ENCODE measurements at places on chromosomes 6 and 20.

DNA sequence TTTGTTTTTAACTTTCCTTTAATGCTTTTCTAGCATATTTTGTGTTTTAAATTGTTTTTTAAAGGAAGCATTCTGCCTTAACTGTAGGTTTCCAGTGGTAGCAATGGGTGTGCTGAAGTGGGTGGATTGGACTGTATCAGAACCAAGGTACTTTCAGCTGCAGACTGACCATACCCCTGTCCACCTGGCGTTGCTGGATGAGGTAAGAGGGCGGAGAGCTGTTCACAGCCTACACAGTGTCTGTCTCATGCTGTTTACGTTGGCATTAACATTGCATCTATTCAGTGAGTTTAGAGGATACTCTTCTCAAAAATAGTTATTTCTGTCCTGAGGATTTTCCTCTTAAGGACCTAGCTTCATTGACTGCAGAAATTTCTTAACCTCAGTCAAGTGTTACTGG, 11.9 kb downstream of the NELFCD start:
- DNase-seq: no peak

GRCh38 chr20:32158943-32159660, 48.4 kb downstream of the PLAGL2 start:
- DNase-seq: no peak

GRCh38 chr6:169075211-169075914, 178.3 kb downstream of the THBS2 start:
- no peak for DNase-seq

- no peak for DNase-seq
Measured at GRCh38 chr6:33710296-33711121, 991 bp downstream of the UQCC2 start.

- DNase-seq: no peak
Measured at GRCh38 chr20:50838322-50838625, 43.4 kb downstream of the BCAS4 start.

- DNase-seq: no peak
Measured at GRCh38 chr20:48791666-48792071, 36.1 kb downstream of the PREX1 start.

- DNase-seq: peak; percentile 76
Measured at GRCh38 chr20:63978319-63979228, 868 bp downstream of the SAMD10 start.

GRCh38 chr20:41229259-41229658, 88.3 kb downstream of the ZHX3 start:
- DNase-seq: no peak

DNA sequence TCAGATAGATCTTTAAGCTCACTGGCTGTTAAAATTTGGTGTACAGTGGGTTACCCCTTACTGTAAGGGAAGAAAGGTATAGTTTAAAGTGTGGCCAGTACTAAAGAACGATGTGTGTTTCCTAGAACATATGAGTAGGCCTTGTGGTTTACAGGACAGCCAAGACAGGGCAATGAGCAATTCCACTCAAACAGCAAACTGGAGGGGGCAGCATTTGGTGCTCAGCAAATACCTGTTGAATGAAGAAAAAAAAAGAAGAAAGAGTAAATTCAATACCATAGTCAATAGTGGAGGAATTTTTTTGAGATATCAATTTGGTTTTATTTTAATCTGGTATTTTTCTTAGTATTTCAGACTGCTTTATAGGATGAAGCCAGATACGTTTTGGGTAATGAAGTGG, 3.8 kb upstream of the NCOA5 start:
- DNase-seq: peak; percentile 7

- DNase-seq: no peak
Measured at GRCh38 chr20:38311091-38311490, 7.1 kb downstream of the BPI start.

GRCh38 chr6:52511572-52512151, 65.2 kb downstream of the TRAM2 start:
- DNase-seq: no peak

DNA sequence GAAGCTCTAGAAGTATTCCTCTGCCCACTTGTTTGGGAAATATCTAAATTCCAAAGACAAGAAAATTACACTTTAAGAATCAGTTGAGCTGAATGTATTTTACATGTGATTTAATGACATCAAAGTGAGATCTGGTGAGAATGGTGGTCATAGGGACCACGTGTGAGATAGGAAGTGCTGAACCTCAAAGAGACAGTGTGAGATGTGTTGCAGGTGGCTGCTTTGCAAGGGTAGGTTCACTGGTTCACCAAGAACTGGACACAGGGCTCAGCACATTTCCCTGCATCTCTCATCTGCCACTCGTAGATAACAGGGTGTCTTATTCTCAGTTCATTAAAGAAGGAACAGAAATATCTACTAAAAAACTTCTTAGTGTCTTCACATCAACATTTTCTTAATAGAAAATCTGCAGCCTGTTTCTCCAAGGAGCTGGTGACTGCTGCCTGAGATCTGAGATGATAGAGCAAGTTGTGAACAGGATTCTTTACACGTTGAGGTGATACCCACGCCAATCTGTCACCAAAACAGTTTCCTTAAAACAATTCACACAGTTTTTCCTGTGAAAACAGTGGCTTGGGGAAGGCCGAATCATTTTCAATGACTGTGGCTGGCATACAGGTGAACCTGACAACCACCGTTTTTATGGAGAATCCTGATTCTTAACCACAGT, 7.2 kb downstream of the CCR6 start:
- no peak for DNase-seq

- no peak for DNase-seq
Measured at GRCh38 chr6:47267301-47267700, 42.4 kb downstream of the TNFRSF21 start.

DNA sequence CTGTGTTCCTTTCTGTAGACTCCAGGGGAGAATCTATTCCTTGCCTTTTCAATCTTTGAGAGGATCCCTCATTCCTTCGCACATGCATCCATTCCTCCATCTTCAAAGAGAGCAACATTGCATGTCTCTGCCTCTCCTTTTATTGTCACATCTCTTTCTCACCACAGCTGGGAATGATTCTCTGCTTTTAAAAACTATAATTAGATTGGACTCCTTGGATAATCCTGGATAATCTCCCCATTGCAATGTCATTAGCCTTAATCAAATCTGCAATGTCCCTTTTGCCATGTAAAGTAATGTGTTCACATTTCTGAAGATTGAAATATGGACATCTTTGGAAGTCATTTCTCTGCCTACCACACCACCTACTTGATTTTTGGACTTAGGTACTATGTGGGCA, 750.1 kb downstream of the COL12A1 start:
- no peak for DNase-seq

GRCh38 chr6:99607416-99608036, 893 bp downstream of the PRDM13 start:
- no peak for DNase-seq

DNA sequence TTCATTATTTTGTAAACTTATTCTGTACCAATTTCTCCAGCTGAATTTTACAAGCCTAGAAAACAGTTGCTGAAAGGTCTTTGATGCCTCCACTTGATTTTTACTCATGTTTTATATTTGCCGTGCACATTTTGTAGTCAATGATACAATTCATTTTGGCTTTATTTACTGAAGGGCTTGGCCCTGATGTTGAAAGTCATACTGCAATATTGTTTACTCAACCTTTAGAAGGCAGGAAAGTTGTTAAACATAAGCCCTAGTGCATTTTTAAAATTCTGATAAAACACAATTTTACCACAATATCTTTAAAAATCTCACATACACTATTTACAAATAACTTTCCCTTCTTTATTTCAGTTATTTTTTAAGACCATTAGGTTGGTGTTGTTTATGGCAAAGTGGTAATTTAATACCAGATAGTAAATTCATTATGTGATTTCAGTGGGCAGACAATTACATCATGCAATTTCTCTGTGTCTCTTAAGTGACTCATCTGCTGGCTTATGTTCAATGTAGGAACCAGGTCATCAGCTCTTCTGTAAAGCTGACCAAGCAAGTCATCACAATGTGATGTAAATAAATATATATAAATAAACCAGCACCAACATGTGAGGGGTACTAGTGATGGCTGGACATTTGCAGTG, 121.1 kb upstream of the SLC35B3 start:
- peak; percentile 57 for DNase-seq

DNA sequence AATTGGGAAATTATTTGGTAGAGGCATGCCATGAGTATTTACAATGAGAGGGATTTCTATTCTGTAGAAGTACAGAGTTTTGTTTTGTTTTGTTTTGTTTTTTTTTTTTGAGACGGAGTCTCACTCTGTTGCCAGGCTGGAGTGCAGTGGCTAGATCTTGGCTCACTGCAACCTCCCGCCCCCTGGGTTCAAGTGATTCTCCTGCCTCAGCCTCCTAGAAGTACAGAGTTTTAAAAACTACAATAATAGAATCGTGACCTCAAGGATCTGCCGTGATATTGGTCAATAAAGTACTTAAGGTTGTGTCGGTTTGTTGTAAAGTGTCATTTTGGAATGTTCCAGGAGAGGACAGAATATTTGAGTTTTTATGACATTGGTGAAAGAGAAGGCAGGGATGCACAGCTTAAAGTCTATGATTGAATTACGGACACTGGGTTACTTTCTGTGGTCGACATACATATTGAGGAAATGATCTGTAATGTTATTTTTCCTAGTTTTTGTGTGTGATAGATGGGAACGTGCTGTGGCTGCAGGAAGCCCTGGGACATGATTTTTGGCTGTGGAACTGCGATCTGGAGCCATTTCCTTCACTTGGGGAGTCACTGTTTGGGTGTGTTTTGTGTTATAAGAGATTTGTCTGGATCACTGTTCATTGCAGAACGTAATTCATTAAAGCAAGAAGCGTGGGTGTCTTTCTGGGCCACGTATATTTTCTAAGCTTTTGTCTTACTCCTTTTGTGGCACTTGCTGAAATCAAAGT, 59.6 kb downstream of the TIAM2 start:
- DNase-seq: no peak

DNA sequence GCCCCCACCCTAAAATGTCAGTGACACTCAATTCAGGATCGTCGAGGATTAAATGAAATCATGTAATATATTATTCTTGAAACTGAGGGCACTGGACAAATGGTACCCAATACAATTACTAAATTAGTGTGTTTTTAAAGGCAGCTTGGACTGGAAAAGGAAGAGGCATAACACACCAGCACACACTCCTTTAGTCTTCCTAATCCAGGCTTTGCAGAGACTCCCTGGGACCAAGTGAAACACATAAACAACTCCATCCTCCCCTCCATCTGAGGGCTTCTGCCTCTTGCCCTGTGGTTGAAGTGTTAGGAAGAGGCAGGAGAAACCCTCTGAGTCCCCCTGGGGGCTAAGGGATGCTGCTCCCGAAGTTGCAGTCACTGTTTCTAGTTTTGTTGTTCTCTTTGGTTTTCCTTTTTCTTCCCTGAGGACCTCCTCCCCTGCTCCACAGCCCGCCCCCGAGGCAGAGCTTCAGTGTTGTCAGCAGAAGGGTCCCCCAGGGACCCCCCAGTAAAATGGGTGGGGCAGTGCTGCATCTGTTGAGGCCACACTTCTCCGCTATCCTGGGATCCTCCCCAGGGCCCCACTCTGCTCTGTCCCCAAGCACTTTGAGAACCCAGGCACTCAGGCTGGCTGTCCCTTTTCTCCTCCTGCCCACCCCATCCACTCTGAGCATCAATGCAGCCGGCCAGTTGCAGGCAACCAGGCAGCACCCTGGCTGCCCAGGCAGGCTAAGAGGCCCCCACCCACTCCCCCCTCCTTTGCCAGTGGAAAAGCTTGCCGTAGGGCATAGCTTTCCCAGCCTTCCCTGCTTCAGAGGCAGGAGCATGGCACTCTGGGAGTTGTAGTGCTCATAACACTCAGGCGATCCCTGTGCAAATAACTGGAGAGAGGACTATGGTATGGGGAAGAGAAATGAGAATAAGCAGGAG, 5.9 kb downstream of the TMEM63B start:
- peak; percentile 73 for DNase-seq

- DNase-seq: no peak
Measured at GRCh38 chr6:116836606-116837342, 7.9 kb upstream of the GPRC6A start.

GRCh38 chr6:99614430-99615186, 8.0 kb downstream of the PRDM13 start:
- peak; percentile 55 for DNase-seq

- peak; percentile 83 for DNase-seq
Measured at GRCh38 chr20:35269055-35269781, 8.7 kb downstream of the MMP24OS start.

DNA sequence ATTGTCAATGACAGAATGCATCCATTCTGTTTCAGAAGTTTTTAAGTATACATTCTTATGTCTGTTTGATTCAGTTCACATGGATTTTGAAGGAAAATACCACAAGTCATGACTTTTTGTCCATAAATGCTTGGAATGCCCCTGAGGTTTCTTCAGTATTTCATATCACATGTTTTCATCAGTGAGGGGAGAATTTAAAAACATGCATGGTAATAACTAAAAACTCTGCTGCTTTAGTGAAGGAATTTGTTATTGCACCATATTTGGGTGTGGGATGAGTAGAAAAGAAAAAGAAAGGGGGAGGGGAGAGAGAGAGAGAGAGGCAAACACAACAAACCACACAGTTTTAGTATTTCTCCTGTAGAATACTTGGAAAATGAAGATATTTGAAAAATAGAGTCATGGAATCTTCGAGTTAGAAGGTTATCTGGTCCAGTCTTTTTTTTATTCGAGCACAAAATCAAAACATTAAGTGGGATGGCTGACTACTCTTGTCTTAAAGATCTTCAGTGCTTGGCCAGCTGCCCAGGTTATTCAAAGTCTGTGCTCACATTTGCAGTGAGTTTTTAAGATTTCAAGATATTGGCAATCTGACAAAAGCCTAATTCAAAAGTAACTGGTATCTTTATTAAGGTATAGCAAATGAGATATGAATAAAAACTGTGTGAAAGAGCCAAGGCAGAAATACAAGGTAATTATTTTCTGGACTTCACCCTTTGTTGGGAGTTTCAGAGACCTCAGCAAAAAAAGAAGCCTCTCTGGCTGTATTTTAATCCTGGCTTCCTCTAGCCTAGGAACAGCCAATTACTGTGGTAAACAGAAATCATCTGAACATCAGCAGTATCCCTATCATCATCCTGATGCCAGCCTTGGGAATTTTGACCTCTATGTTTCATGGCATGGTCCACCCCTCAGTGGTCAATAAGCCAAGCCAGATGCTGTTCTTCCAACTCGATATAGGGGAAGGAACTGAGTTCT, 687.9 kb upstream of the CITED2 start:
- peak; percentile 63 for DNase-seq

GRCh38 chr6:108492131-108492766, 68.5 kb upstream of the FOXO3 start:
- DNase-seq: peak; percentile 81

- peak; percentile 5 for DNase-seq
Measured at GRCh38 chr20:54132612-54133433, 41.0 kb downstream of the CYP24A1 start.

- no peak for DNase-seq
Measured at GRCh38 chr6:30810813-30811339, 66.5 kb upstream of the IER3 start.

- DNase-seq: no peak
Measured at GRCh38 chr6:35230498-35230897, 16.7 kb downstream of the SCUBE3 start.

DNA sequence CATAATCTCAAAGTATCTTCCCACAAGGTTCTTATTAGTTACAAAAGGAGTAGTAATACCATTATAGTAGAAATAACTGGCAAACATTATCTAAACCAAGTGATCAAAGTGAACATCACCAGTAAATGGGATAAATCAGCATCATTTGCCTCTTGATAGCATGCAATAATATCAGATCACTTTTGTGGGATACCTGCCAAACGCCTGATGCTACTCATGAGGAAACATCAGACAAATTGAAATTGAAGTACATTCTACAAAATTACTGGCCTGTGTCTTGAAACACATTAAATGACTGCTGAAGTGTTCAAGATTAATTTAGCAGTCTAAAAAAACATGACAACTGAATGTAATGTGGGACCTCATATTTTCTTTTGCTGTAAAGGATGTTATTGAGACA, 208.1 kb downstream of the TINAG start:
- no peak for DNase-seq

All from OCI-M1 (cell line).